CD8-positive, alpha-beta memory T cell (primary cell): ENCODE measurements at places on chromosomes 5 and 9. TPM values are rescaled to one million over a fixed set of nuclear protein-coding genes. Genes with fewer than 3 reads are reported as not detected.

MYMK gene
- total RNA-seq = not detected

DNA sequence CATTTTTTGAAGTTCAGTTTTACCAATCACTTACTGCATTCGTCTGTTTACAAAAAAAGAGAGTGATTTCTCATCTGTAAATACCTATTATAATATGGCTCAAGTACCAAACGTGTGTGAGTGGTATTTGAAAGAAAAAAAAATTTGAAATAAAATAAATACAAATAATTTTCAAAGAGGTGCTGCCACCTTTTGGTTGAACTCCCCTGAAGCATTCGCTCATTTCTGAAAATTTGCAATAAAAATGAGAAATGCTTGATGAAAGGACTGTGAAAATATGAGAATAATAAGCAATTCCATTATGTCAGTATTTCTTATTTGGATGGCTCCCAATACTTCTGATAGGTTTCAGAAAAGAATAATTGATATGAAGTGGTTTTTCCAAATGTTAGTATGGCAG, 409.9 kb downstream of the CTNND2 start:
- DNase-seq = no peak
- no peak overlapping the region for H3K27ac ChIP-seq
- no peaks in the 10 kb centered on the region for H3K4me1 ChIP-seq
- no peaks in the 10 kb centered on the region for H3K27me3 ChIP-seq
- H3K4me3 ChIP-seq = no peak overlapping the region
- no peaks in the 10 kb centered on the region for H3K36me3 ChIP-seq

DNA sequence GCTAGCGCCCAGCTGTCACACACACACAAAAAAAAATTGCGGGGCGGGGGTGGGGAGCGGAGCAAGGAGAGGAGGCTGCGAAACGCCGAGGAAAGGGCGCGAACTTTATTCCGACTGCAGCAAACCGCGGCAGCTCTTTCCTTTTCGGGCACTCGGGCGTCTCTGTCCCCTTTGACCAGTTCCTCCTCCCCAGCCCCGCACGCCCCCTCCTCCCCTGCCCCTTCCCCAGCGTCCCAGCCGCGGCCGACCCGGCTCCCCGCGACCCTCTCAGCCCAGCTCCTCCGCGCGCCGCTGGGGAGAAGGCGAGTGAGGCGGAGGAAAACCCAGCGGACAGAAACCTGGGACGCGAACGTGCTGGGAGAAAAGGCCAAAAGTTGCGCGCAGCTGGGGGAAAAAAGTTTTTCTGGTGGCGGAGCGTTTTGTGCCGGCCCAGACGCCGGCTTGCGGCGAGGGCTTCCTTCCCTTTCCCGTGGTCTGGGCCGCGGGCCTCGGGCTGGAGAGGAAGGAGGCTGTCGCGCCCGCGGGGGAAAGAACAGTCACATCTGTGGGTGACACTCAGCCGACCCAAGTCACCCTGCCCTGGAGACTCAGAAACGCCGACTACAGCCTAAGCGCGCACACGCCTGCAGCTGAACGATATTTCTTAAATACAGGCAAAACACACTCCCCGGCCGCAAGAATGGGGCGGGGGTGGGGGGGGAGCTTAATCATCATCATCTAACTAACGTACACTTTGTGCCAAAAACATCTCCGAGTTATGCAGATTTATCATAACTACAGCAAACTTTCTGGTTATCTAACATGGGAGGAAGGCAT, 1.1 kb upstream of the BNC2 start:
- no peaks in the 10 kb centered on the region for H3K36me3 ChIP-seq
- H3K27me3 ChIP-seq = no peaks in the 10 kb centered on the region
- DNase-seq = no peak
- H3K4me1 ChIP-seq = no peaks in the 10 kb centered on the region

- DNase-seq = no peak
- H3K36me3 ChIP-seq = no peaks in the 10 kb centered on the region
- H3K27ac ChIP-seq = no peak overlapping the region
- no peak overlapping the region for H3K4me3 ChIP-seq
Measured at GRCh38 chr9:112384690-112385089, 4.8 kb downstream of the HSDL2 start.

IFNA21 gene
- total RNA-seq = not detected

DNA sequence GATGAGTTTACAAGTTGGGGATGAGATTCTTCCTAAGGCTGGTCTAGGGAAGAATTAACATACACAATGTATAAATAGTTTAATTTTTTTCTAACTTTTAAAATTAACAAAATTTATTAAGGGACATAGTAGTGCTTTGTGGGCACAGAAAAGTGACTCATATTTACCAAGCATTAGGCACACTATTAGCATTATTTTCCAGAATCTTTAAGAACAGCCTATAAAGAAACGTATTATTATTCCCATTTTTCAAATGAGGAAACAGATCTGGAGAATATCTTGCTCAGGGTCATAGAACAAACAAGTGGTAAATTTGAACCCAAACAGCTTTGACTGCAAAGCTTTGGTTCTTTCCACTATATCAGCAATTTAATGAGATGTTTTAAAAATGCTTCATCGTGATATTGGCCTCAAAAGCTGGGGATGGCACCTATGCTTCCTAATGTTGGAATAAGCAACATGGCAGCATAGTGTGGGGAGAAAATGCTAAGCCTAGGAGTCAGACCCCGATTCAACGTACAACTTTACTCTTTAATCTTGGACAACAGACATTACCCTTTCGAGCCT, 55.9 kb downstream of the ABCA1 start:
- no peak overlapping the region for H3K4me3 ChIP-seq
- no peak for DNase-seq
- H3K27me3 ChIP-seq = no peaks in the 10 kb centered on the region
- H3K27ac ChIP-seq = no peak overlapping the region
- H3K4me1 ChIP-seq = no peaks in the 10 kb centered on the region

DNA sequence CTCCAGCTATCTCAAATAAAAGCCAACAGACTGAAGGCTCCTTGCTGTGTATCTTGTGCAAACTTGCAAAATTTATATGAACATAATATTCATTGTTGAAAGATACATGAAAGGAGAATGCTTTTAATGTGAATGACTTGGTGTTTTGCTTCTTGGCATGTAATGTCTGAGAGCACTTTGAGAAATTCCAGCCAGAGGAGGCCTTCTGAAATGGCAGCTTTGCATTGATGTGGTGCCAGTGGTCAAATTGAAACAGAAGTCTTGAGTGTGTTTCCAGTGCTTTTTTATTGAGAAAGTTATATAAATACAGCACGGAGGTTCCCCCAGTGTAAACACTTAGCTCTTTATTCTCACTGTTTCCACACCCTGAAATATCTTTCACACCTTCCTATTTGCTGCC, 182.1 kb downstream of the ADCY2 start:
- DNase-seq = no peak
- no peak overlapping the region for H3K4me3 ChIP-seq
- H3K4me1 ChIP-seq = no peaks in the 10 kb centered on the region
- H3K36me3 ChIP-seq = no peaks in the 10 kb centered on the region
- no peaks in the 10 kb centered on the region for H3K27me3 ChIP-seq

SOHLH1 gene
- not detected for total RNA-seq

- H3K27me3 ChIP-seq = no peaks in the 10 kb centered on the region
- H3K4me3 ChIP-seq = no peak overlapping the region
- H3K27ac ChIP-seq = no peak overlapping the region
- no peaks in the 10 kb centered on the region for H3K36me3 ChIP-seq
- DNase-seq = no peak
- no peaks in the 10 kb centered on the region for H3K4me1 ChIP-seq
Measured at GRCh38 chr9:3756071-3756470, 230.3 kb upstream of the RFX3 start.

KCNIP1 gene
- not detected for total RNA-seq

CCDC187 gene
- not detected for total RNA-seq

DNA sequence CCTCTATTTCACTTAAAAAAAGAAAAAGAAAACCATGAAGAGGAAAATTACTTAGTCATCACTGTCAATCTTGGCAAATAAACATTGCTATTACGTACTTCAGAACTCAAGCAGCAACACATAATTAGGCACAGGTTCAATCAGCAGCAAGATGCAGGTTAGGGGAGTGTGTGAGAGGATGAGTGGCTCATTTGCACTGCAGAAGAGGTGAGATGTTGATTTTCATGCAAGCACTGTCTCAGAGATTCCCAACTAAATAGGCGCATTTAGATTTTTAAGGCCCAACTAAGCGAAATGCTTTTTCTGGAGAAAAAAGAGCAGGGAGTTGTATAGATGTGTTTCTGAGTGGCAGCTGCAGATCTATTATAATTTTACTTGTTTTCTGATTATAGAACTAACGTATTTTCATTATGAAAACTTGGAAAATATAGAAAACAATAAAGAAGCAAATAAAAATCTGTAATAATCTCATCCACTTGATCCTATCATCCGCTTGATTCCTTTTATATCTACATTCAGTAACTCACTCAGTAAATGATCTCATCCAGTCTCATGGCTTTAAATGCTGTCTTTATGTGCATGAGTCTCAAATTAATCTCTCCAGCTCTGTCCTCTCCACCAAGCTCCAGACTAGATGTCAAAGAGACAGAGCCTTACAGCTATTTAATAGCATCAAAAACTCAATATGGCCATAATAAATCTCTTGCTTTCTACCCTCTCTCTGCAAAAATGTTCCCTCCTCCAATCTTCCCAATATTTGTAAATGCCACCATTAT, 162.5 kb downstream of the ZNF462 start:
- no peak for DNase-seq
- H3K36me3 ChIP-seq = no peaks in the 10 kb centered on the region
- H3K4me1 ChIP-seq = no peaks in the 10 kb centered on the region

GRCh38 chr5:138651058-138651766, 76.0 kb upstream of the HSPA9 start:
- peaks cover 19% of the 10 kb centered on the region for H3K4me1 ChIP-seq
- no peaks in the 10 kb centered on the region for H3K36me3 ChIP-seq
- no peak for DNase-seq
- no peak overlapping the region for H3K27ac ChIP-seq
- H3K27me3 ChIP-seq = peaks cover 87% of the 10 kb centered on the region

SNCB gene
- total RNA-seq = not detected

- H3K4me1 ChIP-seq = no peaks in the 10 kb centered on the region
- H3K27me3 ChIP-seq = no peaks in the 10 kb centered on the region
- no peak for DNase-seq
- no peak overlapping the region for H3K27ac ChIP-seq
- no peak overlapping the region for H3K4me3 ChIP-seq
Measured at GRCh38 chr9:28050046-28050445, 476.8 kb upstream of the C9orf72 start.

SPINK4 gene
- not detected for total RNA-seq
